SW480 (cell line): ENCODE measurements at places on chromosomes 1 and 21.

DNA sequence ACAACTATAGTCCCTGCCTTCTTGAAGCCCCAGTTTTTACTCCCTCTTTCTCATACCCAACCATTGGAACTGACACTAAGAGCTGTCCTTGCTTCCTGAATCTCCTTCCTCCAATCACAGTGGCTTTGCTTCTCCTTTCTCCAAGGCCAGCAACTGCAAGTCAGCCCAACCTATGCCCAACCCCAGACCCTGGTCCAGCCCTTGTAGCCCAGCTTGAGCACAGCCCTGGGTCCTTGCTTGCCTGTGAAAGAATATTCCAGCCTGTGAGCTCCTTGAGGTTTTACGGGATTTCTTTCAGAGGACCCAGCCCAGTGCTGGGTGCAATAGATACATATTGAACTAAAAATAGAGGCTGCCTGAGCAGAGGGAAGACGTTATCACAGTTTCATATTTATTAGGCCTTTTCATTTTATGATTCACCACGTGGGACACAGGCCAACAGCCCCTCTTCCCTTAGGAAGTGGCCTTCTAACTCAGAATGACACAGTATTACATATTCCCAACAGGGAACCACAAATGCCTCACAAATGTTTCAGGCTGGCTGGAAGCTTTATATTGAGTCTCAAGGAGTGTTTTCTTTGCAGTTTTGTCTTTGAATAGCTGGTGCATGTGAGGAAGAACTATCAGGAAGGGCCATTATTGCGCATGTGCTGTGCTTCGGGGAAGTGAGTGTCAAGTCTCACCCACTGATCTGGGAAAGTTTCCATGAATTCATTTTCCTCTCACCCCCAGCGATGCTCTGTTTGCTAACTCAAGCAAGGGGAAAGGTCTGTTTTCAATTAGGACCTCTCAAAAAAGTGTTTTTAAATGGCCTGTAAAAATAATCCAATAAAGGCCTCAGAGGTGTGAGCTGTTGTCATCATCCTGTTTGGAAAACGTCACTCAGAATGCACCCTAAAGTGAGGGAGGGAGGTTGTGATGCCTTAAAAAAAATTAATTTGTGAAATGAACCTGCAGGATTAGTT lies 92.3 kb upstream of the NFIA start:
- DNase-seq = no peak

GRCh38 chr1:36306210-36306901 lies at the start of gene SH3D21:
Gene SH3D21, plus strand, starts transcription at chr1:36306368. Its CDS starts 53 bp downstream, at chr1:36306421.
- DNase-seq = peak; percentile 76

DNA sequence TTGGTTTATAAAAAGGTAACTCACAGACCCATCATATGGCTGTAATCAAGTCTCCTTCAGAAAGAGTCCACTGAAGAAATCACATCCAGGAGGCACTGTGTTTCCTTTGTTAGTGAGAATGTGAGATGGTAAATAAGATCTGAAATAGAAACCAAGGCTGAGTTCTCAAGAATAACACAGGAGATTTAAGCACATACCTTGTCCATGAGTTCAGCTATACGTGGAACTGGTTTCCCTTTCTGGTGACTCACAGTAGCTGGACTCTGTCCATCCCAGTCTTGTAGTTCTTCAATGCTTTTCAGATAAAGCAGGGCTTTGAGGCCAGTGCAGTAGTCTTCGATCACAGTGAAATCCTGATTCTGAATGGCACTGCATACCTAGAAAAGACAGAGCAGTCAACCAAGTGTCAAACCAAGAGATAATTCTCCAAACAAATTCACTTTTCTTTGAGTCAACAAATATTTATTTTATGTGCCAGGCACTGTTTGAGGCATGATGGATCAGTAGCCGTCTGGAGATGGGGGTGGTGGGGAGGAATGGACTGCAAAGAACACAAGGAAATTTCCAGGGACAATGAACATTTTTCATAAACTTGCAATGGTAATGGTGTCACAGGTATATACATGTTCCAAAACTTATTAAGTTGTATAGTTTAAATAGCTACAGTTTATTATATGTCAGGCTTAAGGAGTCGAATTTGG lies 471.4 kb downstream of the PTBP2 start:
- no peak for DNase-seq

GRCh38 chr21:27536319-27536718 lies 569.4 kb upstream of the ADAMTS5 start:
- DNase-seq = no peak

GRCh38 chr1:108117945-108118902 lies 81.9 kb downstream of the SLC25A24 start:
- peak; percentile 38 for DNase-seq

DNA sequence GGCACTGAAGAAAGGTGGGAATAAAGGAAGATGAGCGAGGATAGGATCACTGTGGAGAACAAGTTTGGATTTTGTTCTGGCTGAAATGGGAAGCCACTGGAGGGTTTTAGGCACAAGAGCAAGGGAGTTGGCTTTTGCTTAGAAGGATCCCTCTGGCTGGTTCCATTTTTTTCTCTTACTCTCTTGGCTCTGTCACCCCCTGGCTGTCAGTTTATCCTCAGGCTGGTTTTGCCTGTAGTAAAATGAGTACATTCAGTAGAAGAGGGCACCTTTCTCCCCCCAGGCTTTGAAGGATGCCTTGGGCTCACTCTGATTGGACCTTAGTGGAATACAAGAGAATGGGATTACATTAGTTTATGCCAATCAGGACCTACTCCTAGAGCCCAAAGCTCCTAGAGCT lies 17.1 kb downstream of the CACHD1 start:
- DNase-seq = no peak

- DNase-seq = no peak
These were observed 58.2 kb downstream of the TBX19 start for GRCh38 chr1:168338589-168339503.

DNA sequence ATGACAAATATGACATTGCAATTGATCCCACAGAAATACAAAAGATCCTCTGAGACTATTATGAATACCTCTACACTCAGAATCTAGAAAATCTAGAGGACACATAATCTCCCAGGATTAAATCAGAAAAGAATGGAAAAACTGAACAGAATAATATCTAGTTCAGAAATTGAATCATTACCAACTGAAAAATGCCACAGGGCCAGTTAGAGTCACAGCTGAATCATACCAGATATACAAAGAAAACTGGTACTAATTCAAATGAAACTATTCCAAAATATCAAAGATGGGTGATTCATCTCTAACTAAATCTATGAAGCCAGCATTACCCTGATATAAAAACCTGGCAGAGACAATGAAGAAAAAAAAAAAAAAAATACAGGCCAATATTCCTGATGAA lies 149.3 kb downstream of the BRINP3 start:
- no peak for DNase-seq

GRCh38 chr1:156347331-156347730 lies 9.0 kb downstream of the TSACC start:
- no peak for DNase-seq

- peak; percentile 90 for DNase-seq
These were observed 17.1 kb upstream of the SPSB1 start for GRCh38 chr1:9275567-9276034.

DNA sequence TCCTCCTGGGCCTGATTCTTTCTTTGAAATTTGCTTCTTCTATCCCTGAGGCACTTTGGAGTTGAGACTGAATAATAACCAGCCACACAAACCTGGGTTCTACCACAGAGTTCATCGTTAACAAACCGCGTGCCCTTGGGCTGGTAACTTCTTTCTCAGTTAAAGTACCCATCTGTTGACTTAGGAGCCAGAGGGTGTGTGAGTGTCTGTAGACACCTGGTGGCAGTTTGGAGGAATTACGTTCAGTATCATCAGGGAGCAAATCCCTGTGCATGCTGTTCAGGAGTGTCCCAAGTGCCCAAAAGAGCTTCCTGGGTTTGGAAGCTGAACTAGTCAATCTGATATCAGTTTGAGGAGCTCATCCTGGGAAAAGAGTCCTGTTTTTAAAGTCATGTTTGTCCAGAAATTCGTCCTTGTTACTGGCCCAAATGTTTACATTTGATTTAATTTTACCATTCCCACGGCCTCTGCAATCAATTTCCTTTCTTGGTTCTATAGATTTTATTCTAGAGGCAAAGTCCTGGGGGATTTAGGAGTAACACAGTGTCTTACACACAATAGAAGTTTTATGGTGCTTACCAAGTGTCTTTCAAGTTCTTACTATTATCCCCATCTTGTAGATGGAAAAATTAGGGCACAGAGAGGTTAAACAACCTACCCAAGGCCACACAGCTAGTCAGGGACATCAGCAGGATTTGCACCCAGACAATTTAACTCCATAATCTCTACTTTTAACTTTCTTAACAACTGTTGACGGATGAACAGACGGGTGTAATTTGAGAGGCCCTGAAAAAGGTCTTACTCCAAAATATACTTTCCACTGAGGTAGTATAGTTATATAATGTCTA lies 26.7 kb upstream of the RPTN start:
- peak; percentile 85 for DNase-seq

DNA sequence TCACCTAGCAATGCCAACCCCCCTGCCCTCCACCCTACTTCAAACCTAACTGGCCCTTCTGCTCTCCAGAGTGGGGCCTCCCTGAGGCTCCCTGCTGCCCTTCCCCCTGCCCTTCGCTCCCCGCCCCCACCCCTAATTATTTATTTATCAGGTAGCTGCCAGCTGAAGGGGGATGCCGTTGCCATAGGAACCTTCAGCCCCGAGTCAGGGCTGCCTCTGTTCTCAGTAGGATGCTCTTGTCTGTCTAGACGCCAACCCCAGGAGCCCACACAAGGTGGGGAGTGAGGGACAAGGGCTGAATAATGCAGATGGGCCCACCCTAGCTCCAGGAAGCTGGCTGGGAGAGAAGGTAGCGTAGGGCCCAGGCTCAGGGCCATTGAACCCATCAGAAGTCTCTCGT lies 41.1 kb downstream of the NKAIN1 start:
- no peak for DNase-seq

- peak; percentile 25 for DNase-seq
These were observed 3.4 kb downstream of the KDM4A start for GRCh38 chr1:43653339-43653738.
